CD4-positive, alpha-beta T cell treated with Interleukin-17A for 4 hours (primary cell): ENCODE measurements at places on chromosomes 1 and 21.

DNA sequence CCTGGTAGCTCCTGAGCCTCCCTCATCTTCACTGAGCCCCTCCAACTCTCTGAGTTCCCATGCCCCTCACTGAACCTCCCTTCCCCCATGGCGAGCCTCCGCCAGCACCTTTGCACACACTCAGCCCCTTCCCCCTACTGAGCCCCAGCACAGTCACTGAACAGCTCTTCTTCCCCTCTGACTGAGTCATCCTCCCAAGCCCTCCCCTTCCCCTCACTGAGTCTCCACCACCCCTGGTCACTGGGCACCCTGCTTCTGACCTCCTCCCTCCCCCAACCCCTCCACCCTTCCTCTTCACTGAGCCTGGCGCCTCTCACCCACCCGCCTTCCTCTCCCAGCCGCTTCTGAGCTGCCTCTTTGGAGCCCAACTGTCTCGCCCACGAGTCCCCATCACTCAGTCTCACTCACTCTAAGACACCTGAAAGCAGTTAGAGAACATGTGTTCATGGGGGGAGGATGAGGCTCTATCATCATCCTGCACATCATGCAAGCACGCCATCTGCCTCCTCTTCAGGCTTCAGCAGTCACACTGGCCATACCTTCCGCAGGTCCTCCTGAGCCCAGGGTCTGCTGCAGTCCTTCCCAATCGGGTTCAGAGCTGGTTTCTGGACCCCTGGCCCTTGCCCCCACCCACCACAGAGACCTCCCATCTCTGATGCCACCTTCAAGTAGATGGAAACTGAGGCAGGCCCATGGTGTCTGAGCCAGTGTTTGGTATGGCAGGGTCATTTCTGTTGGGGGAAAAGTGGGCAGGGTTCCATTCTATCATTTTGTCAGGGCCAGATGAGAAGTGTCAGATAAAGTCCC lies 2.0 kb upstream of the TRNP1 start:
- no peak for DNase-seq

DNA sequence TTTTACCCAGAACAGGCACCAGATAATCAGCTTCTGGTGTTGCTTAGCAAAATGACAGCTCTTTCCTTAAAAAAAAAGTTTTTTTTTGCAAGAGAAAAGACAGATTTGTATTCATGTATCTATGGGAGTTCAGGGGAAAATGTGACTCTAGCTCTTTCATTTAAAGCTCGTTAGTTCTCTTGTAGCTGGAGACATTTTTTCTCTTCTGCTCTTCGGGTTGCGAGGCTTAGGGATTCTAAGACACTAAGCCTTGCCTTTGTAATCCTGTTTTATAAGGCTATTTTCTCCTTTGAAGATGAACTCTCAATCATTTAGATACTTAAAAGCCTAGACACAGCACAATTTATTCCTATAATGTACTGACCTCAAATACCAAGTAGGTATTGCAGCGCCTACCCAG lies 40.3 kb upstream of the EDARADD start:
- no peak for DNase-seq

GRCh38 chr1:17440827-17441168 lies 1.3 kb upstream of the RCC2 start:
- DNase-seq, result no peak

DNA sequence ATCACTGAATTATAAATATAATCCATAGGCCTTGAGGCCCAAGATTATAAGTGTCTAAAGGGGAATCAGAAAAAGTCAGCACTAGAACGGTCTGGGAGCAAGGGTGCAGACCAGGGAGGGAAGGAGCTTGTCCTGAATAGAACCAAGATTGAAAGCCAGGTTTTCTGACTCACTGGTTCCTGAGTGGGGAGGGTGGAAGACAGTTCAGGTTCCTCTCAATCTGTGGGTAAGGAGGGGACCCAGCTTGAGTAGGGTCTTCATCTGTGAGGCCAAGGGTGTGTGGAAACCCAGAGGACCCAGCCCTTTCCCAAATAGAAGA lies 842 bp downstream of the LENEP start:
- DNase-seq, result no peak

DNA sequence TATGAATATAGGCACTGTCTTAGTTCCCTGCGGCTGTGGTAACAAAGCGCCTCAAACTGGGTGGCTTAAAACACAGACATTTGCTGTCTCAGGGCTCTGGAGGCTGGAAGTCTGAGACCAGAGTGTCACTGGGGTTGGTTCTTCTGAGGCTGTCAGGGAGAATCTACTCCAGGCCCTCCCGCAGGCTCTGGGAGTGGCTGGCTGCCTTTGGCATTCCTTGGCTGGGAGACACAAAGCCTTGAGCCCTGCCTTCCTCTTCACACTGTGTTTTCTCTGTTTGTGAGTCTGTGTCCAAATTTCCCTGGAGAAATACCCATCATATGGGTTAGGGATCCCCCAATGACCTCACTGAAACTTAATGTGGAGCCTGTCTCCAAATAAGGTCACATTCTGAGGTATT lies 38.5 kb downstream of the B3GALT5 start:
- DNase-seq, result no peak

DNA sequence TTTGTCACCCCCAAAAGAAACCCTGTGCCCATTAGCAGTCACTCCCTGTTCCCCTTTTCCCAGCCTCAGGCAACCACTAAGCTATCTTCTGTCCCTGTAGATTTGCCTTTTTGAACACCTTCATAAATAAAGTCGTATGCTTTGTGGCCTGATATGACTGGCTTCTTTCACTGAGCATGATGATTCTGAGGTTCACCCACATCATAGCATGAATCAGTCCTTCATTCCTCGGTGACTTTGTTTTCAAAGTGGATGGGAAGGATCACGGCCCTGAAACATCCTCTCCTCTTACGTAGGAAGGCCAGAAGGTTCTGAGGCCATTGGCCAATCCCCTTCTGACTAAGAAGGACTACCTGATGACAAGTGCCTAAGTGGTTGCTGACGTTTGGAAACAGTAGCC lies 39.1 kb downstream of the NIPAL3 start:
- DNase-seq, result no peak

DNA sequence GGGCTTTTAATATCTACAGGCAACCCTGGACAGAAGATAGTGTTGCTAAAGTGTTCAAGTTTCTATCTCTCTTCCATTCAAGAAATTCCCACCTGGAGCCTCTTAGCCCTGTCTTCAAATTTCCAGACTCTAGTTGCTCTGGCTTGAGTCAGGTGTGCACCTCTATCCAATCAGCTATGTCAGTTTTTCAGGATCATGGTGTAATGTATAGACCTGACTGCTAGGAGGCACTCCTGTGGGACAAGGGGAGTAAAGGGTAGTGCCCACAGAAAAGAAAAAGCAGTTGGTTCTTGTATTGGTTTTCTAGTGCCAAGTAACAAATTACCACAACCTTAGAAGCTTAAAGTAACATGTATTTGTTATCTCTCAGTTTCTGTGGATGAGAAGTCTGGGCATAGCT lies 6.2 kb upstream of the ZRANB2 start:
- DNase-seq, result no peak

DNA sequence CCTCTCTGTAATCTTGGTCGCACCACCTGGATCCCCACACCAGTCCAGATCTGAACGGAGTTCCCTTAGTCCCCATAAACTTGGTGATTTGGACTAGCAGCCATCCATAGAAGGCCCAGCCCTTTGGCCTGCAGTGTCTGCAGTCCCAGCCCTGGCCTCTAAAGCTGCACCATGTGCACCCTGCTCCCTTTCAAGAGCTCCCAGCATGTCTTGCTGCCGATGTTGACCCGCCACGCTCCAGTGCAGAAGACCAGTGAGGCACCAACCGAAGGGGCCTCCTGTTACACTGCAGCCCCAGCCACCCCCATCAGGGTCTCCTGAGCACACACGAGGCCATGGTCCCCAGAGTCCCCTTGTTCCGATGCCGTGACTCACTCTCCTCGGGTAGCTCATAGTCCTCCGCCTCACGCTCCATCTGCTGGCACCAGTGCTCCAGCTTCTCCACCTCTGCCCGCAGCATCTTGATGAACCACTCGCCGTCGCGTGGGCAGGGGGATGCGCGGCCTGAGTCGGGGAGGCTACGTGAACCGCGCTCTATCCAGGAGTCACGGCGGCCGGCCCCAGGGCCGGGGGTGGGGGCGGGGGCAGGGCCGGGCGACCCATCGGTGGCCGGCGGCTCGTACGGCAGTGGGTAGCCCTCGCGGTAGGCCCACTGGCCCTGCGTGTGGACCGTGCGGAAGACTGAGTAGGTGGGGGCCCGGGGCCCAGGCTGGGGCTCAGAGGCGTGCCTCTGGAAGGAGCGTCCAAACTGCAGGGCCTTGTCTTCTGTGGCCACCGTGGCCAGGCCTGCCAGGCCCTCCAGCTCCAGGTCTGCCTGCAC lies 8.9 kb upstream of the SMIM12 start:
- no peak for DNase-seq

- DNase-seq, result no peak
Measured at GRCh38 chr1:66267201-66267940, 266.6 kb upstream of the SGIP1 start.

DNA sequence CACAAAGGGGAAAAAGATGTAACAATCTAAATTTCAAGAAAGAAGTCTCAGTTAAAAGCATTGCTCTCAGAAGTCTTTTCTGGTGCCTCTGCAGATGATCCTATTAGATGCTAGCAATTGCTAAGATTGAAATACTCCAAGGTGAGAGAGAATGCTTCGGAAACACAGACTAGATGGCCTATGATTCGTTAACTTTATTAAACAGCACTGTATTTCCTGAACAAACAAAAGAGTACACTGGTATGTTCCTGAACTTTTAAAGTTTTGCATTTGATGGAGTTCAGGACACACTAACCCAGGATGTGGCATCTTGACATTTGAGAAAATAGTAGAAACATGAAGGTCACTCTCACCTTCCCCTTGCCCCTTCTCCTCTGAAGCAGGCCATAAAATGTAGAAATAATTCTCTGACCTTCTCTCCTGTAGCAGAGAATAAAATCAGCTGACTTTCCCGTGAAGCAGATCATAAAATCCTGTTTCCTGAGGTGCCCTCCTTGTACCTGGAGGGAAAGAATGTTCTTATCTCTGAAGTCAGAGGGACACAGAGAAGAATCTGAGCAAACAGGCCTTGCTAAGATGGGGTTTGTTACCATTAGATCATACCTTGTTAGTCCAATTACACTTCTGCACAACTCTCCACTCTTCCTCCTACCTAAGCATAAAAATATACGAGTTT lies 142.9 kb upstream of the USP25 start:
- DNase-seq, result no peak

DNA sequence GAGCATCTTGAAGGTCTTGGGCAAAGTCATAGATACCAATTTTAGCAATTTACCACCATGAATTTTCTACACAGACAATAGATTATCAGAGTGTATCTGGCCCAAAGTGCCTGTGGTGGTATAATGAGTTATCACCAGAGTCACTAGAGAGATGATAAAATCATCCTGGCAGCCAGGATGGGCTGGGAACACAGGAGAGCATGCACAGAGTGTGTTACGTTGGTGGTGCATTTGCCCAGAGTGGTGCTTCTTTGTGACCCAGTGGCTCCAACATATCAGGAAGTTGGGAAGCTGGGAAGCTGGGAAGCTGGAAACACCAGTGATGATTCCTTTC lies 236.7 kb upstream of the PROX1 start:
- no peak for DNase-seq

- no peak for DNase-seq
Measured at GRCh38 chr21:20949884-20950283, 48.3 kb upstream of the NCAM2 start.

GRCh38 chr1:107359472-107360241 lies 218.8 kb downstream of the NTNG1 start:
- no peak for DNase-seq

GRCh38 chr1:220321758-220322157 lies 49.5 kb upstream of the RAB3GAP2 start:
- no peak for DNase-seq

GRCh38 chr1:190328361-190328760 lies 149.3 kb downstream of the BRINP3 start:
- DNase-seq, result no peak

DNA sequence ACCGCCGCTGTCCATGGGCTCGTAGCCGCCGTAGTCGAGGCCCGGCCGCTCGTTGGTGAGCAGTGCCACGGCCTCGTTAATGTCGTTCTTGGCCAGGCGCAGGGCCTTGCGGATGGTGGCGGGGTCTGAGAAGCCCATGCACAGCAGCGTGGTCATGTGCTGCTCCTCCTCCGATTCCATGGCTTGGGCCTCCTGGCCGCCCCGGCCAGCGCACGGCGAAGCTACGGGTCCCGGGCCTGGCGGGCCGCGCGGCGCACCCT lies 300 bp downstream of the USP24 start:
- DNase-seq, result no peak

GRCh38 chr1:93332368-93332767 lies 13.3 kb upstream of the DR1 start:
- DNase-seq, result no peak

GRCh38 chr1:206002871-206003801 lies at the start of gene RAB7B:
TSS of gene RAB7B (minus strand) at chr1:206003395. CDS start at chr1:205994135, 9,260 bp downstream.
- no peak for DNase-seq

GRCh38 chr1:41609166-41609883 lies 124.8 kb upstream of the EDN2 start:
- no peak for DNase-seq

DNA sequence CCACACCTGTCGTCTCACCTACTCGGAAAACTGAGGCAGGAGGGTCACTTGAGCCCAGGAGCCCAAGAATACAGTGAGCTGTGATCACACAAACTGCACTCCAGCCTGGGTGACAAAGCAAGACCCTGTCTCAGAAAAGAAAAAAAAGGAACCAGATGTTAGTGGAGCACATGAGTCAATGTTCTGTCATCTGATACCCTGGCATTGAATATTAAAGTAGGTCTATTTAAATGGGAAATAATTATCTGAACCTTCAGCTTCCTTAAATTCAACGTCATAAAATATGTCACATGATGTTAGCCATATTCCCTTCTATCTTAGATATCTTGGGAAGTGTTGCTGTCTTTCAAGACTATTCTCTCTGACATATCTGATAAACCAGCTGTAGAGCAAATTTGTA lies 47.3 kb downstream of the NCAM2 start:
- DNase-seq, result no peak

DNA sequence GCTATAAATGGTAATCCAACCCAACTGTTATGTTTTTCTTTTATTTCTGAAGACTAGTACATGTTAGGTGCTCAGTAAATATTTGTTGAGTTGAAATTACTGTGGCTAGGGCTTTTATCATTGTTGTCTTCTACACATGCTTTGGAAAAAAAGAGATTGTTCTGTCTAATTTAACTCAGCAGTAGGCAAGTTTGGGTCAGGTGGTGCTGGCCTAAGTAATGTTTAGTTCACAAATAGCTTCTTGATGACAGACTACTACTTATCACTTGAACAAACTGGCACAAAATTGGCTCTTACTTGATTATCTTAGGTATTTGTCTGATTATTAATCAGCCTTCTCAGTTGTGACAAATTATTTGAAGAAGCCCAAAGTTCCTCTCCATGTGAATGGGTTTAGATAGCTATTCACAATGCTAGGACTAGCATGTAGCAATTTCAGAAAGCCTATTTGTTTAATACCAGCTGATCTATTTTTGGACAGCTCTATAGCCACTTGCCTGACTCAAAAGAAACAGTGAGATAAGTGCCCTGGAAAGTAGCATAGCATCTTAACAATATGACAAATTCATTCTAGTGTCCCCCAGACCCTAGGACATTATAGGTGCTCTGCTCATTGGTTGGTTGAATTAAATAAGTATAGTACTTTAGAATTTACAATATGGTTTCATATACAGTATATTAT lies 32.6 kb downstream of the TMEM200B start:
- no peak for DNase-seq
